CD4-positive, alpha-beta T cell treated with Interleukin-4 for 1 hour (primary cell): ENCODE measurements at places on chromosomes 12 and 14.

- DNase-seq: no peak
Measured at GRCh38 chr12:74394647-74395046, 143.0 kb upstream of the ATXN7L3B start.

GRCh38 chr12:12349711-12350665 lies at the start of gene MANSC1:
Gene MANSC1 (minus strand): TSS chr12:12350242. CDS start chr12:12343314, 6,928 bp downstream.
- peak; percentile 58 for DNase-seq

GRCh38 chr12:111887926-111888745 lies 46.1 kb downstream of the MAPKAPK5 start:
- DNase-seq: no peak

GRCh38 chr12:42444192-42444943 lies 118.4 kb downstream of the PPHLN1 start:
- DNase-seq: no peak

GRCh38 chr12:91126516-91126915 lies 15.2 kb upstream of the LUM start:
- DNase-seq: no peak

- no peak for DNase-seq
Measured at GRCh38 chr12:122921917-122922316, 26.0 kb upstream of the VPS37B start.

- DNase-seq: no peak
Measured at GRCh38 chr12:24848941-24849477, 99.9 kb downstream of the BCAT1 start.

DNA sequence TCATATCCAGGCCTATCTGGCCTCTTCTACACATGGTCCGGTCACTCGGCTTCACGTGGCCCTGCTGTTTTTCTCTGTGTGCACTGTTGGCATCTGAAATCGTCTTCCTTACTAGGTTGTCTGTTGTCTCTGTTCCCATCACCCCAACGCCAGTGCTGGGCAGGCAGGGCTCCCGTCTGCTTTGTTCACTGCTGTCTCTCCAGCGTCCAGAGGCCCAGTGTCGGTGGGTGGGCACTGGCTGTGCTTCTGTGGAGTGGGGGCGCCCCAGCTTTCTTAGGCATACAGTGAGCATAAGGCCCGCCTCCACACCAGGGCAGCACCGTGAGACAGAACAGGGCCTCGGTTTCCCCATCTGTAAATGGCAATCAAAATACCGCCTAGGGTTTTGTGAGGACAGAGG lies 153.1 kb downstream of the BCL11B start:
- DNase-seq: no peak

DNA sequence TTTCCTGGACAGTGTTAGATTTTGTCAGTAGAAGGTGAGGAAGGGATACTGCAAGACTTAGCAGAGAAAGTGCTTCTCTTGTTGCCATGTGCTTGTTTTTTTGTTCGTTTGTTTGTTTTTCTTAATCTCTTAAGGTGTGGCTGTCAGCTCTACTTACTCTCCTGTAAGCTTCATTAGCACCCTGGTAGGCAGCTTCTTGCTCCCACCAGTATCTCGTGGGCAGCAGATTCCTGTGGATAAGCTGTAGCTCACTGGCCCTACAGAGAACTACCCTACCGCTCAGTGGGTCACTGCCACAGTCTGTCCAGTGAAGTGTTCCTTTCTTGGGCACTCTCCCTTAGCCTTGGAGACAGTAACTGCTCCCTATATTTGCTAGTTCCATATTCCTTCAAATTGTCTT lies 30.1 kb downstream of the VRK1 start:
- no peak for DNase-seq

DNA sequence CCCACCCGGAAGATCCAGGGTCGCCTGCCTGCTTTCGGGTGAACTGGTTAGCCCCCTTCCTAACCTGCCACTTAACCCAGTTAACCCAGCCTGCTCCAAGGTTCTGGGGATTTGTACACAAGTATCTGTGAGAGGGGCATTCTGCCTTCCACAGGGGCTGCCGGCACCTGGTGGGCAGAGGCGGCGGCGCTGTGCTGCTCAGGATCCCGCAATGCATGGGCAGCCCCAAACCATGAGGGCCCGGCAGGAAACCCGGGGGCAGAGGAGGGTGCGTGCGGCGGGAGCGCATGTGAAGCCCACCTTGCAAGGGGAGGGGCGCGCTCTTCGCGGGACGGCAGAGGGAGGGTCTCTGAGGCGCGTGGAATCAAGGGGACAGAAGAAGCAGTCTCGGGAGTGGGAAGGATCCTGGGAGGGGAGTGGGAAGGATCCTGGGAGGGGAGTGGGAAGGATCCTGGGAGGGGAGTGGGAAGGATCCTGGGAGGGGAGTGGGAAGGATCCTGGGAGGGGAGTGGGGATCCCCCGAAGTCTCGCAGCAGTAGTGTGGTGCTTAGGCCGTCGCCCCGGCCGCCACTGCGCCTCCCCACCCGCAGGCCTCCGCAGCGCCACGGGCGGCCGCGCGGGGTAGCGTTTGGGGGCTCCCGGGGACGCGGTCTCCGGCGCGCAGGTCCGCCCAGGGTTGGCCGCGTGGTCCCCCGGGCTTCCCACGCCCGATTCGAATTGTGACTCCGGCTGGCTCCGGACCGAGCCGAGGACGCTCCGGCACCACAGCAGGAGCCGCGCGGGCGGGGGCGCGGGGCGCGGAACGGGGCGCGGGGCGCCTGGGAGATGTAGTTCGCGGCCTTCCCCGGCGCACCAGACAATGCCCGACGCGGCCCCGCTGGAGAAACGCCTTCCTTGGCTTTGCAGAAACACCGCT lies 4.9 kb upstream of the MTA1 start:
- peak; percentile 55 for DNase-seq

GRCh38 chr12:88037770-88038169 lies 8.6 kb upstream of the C12orf50 start:
- DNase-seq: no peak

- no peak for DNase-seq
Measured at GRCh38 chr14:34270361-34270760, 191.7 kb downstream of the SPTSSA start.

DNA sequence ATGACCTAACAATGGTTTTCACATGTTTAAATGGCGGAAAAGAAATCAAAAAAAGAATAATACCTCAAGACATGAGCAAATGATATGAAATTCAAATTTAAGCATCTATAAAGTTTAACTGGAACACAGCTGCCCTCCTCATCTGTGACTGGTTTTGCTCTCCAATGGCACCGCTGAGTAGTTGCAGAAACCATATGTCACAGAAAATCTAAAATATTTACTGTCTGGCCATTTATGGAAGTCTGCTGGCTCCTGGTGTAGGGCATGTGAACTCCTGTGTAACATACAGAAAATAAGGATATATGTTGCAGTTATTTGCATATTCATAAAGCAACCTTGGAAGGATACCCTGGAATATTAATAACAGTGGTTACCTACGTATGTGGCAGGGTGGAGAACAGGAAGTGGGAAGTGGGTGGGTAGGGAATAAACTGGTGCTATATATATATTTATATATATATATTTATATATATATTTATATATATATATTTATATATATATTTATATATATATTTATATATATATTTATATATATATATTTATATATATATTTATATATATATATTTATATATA lies 48.4 kb downstream of the LTBP2 start:
- no peak for DNase-seq

- no peak for DNase-seq
Measured at GRCh38 chr14:31391473-31391872, 28.9 kb downstream of the HEATR5A start.

DNA sequence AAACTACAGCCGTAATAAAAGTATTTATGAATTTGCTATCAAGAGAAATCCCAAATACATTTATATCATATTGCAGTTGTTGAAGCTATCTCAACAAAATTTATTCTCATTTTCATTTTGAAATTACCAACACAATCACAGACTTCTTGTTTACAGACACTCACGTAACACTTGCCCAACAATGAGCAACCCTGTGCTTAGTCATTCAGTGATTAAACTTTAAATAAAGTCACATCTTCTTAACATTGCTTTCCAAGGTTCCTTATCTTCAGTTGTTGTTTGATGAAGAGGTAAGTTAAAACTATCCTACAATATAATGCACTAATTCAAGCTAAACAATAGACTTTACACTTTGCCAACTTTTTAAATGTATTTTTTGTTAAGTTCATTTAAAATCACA lies 601.8 kb downstream of the SLC16A7 start:
- DNase-seq: no peak

GRCh38 chr14:55454264-55455002 lies 14.0 kb upstream of the TBPL2 start:
- no peak for DNase-seq

DNA sequence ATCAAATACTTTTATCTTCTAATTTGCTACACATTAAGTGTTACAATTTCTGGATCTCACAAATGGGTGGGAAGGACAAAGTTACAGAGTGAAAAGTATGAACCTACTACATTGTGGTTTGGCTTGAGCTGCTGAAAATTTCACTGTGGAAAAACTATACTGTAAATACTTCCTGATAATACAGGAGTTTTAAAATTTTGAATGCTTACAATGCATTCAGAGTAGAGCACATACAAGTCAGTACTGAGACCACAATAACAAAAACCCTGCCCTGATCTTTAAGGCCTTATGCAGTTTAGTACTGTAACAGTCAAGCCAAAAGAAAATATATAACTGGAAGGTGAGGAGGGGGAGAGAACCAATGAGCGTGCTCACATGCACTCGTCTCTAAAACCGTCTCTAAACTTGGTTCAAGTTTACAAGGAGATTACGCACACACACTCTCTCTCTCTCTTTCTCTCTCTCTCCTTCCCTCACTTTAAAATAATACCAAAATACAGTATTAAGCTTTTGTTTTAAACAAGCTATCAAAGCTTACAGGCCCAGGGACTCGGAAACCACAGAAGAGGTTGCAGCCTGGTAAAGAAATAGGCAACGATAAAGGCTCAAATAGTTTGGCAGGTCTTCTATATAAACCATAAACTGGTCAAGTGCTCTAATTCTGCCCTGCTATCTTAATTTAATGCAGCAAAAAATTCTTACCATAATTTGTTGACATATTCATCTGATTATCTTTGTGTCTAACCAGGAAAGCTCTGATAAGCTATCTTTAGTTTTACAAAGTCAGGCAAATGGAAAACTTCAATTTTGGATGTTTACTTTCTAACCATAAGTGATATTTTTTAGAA lies 58.0 kb downstream of the ATF7 start:
- no peak for DNase-seq

DNA sequence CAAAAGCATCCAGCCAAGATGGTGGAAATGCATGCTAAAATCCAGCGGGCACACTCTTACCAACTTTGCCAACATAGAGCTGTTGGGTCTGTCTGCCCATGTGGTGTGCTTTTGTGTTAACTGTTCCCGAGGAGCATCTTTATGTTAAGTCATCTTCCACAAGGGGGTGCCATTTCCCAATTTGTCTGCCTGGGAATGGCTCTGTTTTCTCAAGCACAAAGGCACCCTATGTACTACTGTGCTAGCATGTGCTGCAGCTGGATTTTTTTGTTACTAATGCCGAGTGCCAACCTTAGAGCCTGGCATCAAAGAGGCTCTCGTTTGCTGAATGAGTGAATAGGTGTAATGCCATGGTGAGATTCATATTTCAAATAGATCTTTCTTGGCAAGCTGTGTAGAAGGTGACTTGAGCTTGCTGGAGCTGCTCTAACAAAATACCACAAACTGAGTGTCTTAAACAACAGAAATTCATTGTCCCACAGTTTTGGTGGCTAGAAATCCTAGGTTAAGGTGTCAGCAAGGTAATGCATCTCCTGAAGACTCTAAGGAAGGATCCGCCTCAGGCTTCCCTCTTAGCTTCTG lies 74.3 kb downstream of the TRHDE start:
- peak; percentile 16 for DNase-seq

DNA sequence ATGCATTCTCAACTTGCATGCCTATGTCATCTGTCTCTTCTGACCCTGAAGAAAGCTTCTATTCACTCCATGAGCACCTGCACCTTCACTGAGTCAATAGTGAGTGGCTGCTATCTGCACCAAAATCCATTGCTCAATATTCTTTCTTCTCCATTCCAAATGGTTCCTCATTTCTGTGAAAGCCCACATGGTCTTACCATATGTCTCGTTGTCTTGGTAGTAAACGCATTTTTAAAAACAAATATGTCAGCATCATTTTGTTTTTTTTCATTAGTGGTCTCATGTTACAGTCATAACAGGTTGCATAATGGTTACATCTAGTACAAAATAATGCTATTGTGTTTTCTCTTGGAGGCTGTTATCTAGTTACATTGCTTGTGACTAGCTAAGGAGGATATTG lies 106.9 kb upstream of the CPM start:
- peak; percentile 22 for DNase-seq

DNA sequence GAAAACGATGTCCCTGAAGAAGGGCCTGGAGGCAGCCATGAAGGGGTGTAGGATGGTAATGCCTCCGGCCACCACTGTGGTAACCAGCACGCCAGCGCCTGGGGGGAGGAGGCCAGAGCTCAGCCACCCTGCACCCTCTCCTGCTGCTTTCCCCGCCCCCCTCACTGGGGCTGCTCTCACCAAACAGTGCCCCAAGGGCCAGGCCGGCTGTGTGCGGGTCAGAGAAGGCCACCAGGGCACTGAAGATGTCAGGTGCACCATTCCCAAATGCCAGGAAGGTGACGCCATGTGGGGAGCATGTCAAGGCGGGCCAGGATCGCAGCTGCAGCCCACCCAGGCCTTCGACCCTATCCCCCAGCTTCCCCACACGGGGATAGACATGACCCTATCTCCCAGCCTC lies 14.5 kb downstream of the SLC8B1 start:
- no peak for DNase-seq

DNA sequence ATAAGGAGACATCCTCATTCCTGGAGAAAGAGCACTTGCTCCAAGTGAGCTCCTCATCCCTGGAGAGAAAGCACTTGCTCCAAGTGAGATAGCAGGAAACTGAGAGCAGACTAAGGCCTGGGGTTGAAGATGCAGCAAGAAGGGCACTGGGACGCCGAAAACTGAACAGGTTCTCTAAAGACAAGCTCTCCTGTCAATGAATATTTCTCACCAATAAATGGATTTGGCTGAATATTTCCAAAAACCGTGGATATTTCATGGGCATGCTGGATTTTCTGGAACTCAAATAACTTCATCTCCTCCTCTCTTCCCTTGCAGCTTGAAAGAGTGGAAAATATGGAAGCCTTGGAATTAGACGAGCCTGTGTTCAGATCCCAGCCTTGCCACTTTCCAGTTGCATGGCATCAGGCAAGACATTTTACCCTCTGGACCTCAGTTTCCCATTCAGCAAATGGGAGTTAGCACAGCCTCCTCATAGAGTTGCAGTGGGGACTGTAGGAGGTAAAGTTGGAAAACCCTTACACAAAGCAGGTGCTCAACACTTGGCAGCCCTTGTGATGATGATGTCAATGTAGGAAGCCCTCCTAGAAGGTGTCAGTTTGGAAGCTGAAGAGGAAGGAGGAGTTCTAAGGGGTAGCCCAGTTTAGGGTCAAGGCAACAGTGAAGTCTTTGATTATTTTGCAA lies 4.4 kb upstream of the KRT76 start:
- no peak for DNase-seq

DNA sequence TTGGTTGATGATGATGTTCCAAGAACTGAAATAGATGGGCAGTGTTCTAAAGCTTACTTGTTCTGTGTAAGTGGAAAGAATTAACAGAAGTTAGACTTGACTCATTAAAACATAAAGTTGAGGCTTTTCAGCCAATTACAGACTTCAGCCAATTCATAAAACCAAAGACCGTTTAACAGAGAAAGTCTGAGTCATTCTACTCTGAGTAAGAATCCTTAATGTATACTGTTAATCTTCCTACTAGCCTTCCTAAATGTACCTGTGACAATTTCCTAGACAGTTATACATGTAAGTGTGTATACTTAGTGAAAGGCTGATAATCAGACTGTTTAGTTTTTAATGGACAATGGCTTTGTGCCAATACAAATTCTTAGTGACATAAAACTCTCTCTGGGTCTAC lies 681.0 kb downstream of the RPL10L start:
- DNase-seq: no peak
